Activated CD8-positive, alpha-beta memory T cell treated with anti-CD3 and anti-CD28 coated beads for 1 hour (primary cell): ENCODE measurements at places on chromosomes 3 and 15.

GRCh38 chr3:43062040-43062563 lies 43.8 kb downstream of the POMGNT2 start:
- DNase-seq = no peak

DNA sequence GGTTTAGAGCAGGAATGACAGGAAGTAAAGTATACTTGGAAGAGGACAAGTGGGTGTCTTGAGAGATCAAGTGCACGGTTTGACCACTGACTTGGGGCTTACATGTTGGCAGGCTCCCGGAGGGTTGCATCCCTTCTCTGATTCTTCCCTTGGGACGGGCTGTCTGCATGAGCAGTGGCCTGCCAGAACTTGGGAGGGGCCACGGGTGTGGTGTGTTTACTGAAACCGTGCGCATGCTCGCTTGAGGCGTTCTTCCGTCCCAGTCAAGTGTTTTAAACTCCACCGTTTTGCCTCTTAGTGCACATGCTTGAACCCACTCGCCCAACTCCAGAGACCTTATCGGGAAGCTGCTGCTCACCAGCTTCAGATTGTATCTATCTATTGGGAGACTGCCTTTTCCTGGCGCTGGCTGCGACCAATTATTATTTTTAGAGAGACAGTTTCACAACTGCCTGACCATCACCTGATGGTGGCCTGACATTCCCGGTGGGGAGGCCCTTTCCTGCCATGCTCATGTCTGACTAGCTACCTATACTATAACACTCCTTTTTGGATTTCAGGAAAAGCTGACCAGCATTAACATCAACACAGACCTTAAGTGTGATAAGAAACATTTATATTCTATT lies 14.9 kb upstream of the C3orf22 start:
- DNase-seq = no peak

DNA sequence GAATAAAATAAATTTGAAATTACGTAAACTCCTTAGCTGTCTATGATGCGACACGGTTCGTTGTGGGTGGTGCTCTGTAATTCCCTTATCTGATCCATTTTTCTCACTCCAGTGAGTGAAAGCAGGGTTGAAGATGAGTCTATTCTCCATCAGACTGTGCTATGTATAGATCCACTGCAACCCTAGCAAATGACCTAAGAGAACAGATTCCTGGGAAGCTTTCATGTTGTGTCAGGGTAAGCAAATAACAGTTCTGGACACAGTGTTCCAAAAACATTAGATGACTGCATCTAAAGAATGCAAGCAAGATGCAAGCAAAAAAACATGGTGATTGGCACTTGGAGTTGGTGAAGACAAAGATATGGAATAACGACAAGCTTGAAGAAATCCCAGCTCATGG lies 239.3 kb downstream of the SLC9A9 start:
- DNase-seq = no peak

GRCh38 chr3:149487598-149488197 lies 13.2 kb downstream of the TM4SF4 start:
- DNase-seq = no peak

GRCh38 chr15:90816401-90817116 lies 51.8 kb upstream of the FURIN start:
- DNase-seq = no peak

DNA sequence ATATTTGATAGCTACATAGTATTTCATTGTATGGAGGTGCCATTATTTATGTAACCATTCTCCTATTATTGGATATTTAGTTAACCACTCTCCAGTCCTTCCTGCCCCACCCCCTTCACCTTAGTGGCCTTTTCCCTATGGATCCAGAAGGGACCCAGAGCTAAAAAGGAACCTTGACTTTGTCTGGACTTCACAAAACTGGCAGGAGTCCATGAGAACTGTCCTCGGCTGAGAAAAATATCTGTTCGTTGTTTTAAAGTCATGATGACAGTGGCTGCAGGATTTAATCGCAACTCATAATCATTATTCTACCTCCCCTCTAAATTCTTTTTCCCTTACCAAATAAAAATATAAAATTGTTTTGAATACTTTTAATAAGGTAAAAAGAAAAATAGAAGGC lies 129.7 kb downstream of the CMSS1 start:
- DNase-seq = no peak

- DNase-seq = no peak
Measured at GRCh38 chr15:47299846-47300434, 417.4 kb upstream of the SEMA6D start.

DNA sequence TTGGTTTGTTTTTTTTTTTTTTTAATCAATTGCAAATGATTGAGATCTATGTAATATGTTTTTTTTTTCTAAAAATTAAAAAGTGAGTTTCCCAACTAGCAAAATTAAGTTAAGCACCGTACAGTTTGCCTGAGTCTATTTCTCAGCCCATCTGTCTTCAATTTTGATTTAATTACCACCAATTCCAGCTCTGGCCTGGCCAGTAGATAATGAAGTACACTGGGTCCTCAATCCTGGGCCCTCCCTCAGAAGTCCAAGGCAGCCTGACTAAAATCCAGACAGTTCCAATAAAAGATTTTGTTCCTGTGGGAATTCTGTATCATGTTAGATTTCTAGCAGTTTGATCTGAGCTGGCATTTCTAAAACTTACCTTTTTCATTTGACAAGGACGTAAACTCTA lies 887.2 kb downstream of the NAALADL2 start:
- no peak for DNase-seq

DNA sequence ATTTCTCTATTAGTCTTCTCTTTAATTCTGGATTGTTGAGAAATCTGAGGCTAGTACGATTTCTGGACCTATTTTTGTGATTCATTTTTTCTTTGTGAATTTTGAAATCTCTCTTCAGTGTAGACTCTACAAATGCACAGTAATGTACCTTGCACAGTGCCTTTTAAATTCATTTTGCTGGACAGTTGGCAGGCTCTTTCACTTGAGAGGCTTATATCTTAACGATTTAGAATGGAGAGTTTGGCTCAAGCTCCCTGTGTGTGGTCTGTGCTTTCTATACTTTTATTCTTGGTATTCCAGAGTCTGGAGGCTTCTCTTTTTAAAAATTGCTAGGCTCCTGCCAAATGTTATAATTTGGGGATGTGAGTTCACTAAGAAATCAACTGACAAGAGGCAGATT lies 8.8 kb downstream of the CRYBG3 start:
- DNase-seq = no peak

GRCh38 chr15:65595960-65596359 lies 15.0 kb downstream of the INTS14 start:
- DNase-seq = no peak

- no peak for DNase-seq
Measured at GRCh38 chr3:27326202-27326601, 43.0 kb downstream of the NEK10 start.

DNA sequence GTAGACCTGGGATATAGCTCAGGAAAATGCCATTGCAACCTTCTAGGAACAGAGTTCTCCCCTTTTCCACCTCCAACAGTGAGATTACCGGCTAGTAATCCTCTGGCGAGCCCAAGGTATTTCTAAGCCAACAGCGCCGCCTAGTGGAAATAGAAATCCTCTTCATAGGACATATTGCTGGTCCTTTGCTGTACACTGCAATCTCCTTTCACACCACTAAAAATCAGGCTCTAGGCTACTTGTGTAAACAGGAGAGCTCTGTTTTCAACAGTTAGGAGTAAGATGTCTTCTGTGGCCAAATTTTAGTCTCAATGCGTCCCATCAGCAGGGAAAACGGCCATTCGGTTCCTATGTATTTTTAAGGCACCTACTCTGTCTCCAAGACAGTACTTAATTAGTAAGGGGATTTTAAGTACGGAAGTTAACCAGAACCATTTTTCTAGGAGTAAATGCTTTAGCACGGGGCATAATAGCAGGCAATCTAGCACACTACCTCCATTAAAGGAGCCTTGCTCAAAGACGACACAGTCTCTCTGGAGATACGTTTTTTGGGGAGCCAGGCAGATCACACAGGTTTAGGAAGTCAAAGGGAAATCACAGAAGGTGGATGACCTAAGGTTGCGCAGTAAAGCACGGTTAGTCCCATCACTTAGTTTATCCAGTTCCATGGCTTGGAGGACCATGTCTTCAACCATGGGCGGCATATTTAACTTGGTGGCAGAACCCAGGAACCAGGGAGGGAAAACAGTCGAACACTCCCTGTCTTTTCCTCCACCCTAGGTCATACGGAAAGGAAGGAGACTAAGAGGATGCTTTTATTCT lies 43.8 kb downstream of the NCEH1 start:
- peak; percentile 32 for DNase-seq

- no peak for DNase-seq
Measured at GRCh38 chr3:52057812-52058495, 1.6 kb upstream of the DUSP7 start.
